ENCODE measurements at places on chromosomes 6 and 20.

GRCh38 chr20:23596579-23597250, 9.0 kb downstream of the CST9 start:
- DNase-seq = no peak

DNA sequence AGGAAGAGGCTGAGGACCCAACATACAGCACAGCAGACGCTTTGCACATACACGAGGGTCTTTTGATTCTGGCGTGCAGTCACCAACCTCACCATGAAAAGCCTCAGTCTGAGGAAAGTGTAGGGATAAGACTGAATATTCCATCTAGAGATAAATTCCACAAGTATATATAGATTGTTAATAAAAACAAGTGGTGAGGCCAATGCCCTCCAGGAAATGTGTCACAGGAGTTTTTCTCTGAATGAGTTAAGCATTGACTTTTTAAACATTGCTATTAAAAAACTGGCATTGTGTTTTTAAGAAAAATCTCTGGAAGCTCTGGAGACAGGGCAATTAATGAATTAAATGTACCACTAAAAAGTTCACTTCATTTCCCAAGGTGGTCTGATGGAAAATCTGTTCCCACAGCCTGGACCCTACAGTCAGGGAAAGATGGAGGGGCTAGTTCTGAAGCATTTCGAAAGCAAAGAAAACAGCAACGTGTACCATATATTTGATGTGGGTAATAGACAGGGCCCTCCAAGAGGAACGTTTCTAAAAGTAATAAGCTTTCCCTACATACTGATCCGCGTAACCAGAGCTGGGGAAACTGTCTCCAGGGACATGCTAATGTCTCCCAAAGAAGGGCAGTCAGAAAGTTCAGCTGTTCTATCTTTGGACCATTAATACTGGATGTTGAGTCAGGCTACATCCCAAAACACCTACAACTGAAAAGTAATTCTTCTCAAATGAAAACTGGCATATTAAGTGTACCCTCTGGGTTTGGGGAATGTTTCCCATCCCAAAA, 301.1 kb downstream of the FOXC1 start:
- no peak for DNase-seq

DNA sequence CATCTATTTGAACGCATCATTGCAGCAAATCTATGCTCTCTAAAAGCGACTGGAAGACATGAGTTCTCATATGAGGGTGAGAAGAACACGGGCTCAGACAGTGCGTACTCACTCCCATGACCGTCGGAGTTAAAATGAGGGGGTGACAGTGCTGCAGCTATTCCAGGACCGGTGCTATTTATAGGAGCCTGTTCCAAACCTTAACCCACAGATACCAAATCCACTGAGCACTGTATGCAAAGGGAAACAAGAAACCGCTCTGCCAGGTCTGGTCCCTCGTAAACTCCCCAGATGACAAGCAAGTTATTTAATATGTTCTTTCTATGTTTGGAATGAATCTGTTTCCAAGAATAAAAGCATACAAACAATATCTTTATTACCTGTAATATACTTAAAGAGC, 22.9 kb downstream of the PPP1R3G start:
- DNase-seq = no peak

DNA sequence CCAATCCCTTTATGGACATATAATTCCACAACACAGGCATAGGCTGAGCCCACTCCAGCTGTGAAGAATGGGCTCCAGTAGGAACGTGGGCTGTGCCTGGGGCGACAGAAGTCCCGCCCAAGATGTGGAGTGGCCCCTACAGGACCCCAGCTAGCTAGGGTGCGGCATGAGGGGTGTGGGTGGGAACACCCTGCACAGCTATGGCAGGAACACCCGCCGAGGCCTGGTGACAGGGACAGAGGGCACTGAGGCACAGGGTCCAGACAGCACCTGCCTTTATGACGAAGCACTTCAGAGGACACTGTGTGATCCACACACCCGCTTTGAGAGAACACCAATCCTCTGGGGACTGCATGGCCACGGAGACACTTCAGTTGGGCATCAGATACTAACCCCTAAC, 28.2 kb upstream of the TCFL5 start:
- DNase-seq = no peak

GRCh38 chr20:44357020-44357419, 1.5 kb downstream of the HNF4A start:
- DNase-seq = no peak

DNA sequence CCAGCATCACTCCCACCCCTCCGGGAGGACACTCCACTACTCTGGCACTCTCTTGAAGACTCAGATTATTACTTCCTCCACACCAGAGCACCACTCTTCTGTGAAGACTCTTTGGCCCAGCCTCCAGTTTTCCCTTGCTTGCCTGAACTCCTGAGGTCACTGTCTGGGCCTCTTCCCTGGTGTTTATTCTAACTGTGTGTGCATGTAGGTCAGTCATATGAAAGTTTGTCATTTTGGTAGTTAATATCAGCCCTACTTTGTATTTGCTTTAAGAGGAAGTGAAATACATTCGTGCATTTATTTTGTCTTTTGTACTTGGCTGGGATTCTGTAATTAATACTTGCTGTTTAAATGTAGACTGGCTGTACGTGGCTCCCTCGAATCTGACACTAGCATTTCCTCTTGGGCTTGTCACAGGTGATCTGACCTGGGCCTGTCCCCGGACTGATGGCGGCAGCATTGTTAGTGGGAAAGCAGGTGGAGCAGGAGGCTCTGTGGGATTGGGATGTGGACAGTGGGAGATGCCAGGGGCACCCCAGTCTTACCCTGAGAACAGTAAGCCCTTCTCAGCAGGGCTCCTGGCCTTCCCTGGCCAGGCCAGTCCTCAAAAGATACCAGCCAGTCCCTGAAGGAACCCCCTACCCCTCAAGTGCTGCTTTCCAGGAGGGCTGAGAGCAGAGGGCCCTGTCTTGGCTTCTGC, 350.5 kb downstream of the CDC5L start:
- no peak for DNase-seq

Measured in central memory CD4-positive, alpha-beta T cell (primary cell).